ENCODE measurements at places on chromosomes 16 and 17.

DNA sequence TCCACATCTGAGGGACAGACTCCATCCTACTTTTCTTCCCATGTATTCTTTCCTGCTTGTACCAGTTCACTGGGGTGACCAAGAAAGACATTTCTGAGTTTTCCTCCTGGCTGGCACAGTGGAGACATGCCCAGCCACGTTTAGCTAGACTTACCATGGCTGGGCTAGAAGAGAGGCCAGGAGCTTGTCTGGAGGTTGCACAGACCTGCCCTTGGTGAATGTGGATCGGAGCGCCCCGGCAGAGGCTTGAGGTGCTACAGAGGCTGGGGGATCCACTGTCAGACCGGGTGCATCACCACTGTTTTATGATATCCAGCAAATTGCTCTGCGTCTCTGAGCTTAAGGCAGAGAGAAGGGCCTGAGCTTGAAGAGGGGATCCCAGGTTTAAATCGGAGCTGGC is 3.5 kb downstream of the IL4R start:
- H3K4me3 ChIP-seq = no peak overlapping the region
- H3K36me3 ChIP-seq = no peaks in the 10 kb centered on the region
- H3K27ac ChIP-seq = peak overlapping the region; percentile 99
- no peaks in the 10 kb centered on the region for H3K4me1 ChIP-seq
- no peak for DNase-seq

GRCh38 chr16:12502676-12503075 is 301.0 kb downstream of the CPPED1 start:
- no peak for DNase-seq
- H3K36me3 ChIP-seq = no peaks in the 10 kb centered on the region
- H3K4me1 ChIP-seq = no peaks in the 10 kb centered on the region
- no peak overlapping the region for H3K4me3 ChIP-seq
- no peaks in the 10 kb centered on the region for H3K27me3 ChIP-seq

GRCh38 chr17:51612692-51613091 is 352.3 kb downstream of the UTP18 start:
- H3K4me3 ChIP-seq = no peak overlapping the region
- no peak overlapping the region for H3K27ac ChIP-seq
- no peaks in the 10 kb centered on the region for H3K27me3 ChIP-seq
- H3K4me1 ChIP-seq = no peaks in the 10 kb centered on the region
- no peak for DNase-seq

DNA sequence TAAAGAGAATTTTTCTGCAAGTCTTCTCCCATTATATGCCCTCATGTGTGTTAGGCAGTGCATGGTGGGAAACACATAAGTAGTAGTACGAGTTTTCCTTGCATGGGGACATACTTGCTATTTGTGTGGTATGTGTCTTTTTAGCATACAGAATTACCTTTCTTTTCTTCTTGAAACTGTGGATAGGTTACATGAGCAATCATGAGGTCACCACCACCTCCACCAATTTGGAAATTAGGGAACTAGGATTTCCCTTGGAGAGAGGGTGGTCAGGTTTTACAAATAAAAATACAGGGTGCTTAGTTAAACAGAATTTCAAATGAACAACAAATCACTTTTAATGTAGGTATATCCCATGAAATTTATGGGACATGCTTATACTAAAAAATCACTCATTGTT is 16.3 kb upstream of the AMZ2 start:
- H3K27me3 ChIP-seq = no peaks in the 10 kb centered on the region
- no peaks in the 10 kb centered on the region for H3K4me1 ChIP-seq
- DNase-seq = no peak
- no peaks in the 10 kb centered on the region for H3K36me3 ChIP-seq
- H3K4me3 ChIP-seq = no peak overlapping the region
- H3K27ac ChIP-seq = no peak overlapping the region

GRCh38 chr16:17370731-17371285 is 100.0 kb downstream of the XYLT1 start:
- H3K27me3 ChIP-seq = no peaks in the 10 kb centered on the region
- H3K27ac ChIP-seq = peak overlapping the region; percentile 63
- H3K4me1 ChIP-seq = no peaks in the 10 kb centered on the region
- H3K4me3 ChIP-seq = no peak overlapping the region
- no peaks in the 10 kb centered on the region for H3K36me3 ChIP-seq
